Melanocyte of skin (primary cell): ENCODE measurements at places on chromosomes 7 and 10. TPM values are rescaled to one million over a fixed set of nuclear protein-coding genes. Genes with fewer than 3 reads are reported as not detected.

Gene WIPF3
- total RNA-seq = under 0.01 and 0.36 TPM in 2 replicates

Gene NUTM2D
- total RNA-seq = 1.1 and 2.8 TPM in 2 replicates

Gene ELN
- 0.36 TPM in 1 of 2 replicates, not detected in the other for total RNA-seq

Gene DNAJC12
- 0.69 and 2.2 TPM in 2 replicates for total RNA-seq

Gene IL2RA
- total RNA-seq = not detected in 2 replicates

Gene OPN4
- total RNA-seq = not detected in 2 replicates

Gene LRRC18
- total RNA-seq = not detected in 2 replicates

Gene FANK1
- total RNA-seq = 1.4 and 2.9 TPM in 2 replicates
